ENCODE measurements at places on chromosomes 12 and 14.

DNA sequence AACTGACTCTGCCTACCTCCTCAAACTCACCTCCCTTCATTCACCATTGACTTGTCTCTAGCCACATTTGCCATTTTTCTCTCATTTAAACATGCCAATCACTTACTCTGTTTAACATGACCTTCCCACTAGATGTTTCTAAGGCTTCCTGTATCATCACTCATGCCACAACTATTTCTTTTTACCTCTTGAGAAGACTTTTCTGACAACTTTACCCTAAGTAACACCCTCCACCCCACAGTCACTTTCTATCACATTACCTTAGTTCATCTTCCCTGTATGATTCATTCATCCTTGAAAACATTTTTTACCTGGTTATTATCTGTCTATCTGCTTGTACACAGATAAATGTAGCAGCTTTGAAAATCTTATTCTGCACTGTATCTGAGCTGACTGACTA lies 19.4 kb downstream of the PLCZ1 start:
- DNase-seq, result no peak

- no peak for DNase-seq
Measured at GRCh38 chr12:121806009-121806545, 2.3 kb downstream of the SETD1B start.

- no peak for DNase-seq
Measured at GRCh38 chr14:33647385-33647786, 303.5 kb downstream of the EGLN3 start.

GRCh38 chr14:34365309-34365915 lies 96.6 kb downstream of the SPTSSA start:
- no peak for DNase-seq

GRCh38 chr14:100246809-100247428 lies 8.0 kb downstream of the YY1 start:
- no peak for DNase-seq

DNA sequence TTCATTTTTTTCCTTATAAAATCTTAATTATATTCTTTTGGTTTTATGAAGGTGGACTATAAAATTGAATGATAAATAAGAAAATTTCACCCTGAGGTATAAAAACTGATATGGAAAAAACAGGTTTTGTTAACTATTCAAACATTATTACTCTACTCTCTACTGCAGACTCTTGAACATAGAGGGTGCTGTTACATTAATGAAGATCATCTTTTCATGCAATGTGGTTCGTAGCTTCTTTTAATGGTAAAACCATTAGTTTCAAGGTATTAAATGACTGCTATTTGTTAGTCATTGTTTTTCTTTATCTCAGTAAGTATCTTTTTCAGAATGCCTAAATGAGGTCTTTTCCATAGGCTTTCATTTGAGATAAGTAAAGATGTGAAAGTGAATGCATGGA lies 510.4 kb downstream of the SLC16A7 start:
- no peak for DNase-seq

GRCh38 chr12:101855364-101855884 lies 22.0 kb upstream of the DRAM1 start:
- DNase-seq, result no peak

- DNase-seq, result no peak
Measured at GRCh38 chr12:75831402-75831801, 200.2 kb downstream of the PHLDA1 start.

DNA sequence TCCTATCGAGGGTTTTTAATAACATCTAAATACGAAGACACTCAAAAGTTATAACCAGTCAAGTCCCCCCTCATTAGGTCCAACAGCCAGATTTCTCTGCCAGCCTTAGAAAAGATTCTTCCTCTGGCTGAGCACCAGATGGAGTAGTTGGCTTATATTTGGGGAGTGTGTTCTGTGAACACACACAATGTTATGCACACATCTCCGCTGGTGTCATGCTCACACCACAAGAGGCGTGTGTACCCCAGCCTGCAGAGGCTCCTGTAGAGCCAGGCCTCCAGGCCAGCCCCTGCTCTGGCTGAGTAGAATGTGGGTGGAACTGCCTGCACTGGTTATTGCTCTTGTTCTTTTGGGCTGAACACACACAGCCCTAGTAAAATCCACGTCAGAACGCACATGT lies 64.0 kb downstream of the PIWIL1 start:
- DNase-seq, result no peak

- DNase-seq, result no peak
Measured at GRCh38 chr12:27272373-27273028, 28.4 kb downstream of the STK38L start.

DNA sequence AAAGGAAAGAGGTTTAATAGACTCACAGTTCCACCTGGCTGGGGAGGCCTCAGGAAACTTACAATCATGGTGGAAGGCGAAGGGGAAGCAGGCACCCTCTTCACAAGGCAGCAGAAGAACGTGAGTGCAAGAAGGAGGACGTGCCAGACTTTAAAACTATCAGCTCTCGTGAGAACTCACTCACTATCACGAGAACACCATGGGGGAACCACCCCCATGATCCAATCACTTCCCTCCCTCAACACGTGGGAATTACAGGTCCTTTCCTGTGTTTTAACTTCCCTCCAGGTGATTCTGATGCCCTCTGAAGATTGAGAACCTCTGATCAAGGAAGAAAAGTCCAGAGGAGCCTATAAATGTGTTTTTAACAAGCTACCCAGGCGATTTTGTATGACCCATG lies 358.7 kb downstream of the MED13L start:
- no peak for DNase-seq

DNA sequence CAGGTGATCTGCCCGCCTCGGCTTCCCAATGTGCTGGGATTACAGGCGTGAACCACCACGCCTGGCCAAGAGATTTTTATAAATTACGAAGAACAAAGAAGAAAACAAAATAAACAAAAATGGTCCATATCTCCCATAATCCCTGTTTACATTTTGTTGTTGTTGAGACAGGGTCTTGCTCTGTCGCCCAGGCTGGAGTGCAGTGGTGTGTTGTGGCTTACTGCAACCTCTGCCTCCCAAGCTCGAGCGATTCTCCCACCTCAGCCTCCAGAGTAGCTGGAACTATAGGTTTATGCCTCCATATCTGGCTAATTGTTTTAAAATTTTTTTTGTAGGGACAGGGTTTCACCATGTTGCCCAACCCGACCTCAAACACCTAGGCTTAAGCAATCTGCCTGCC lies 156.1 kb downstream of the ZNF664 start:
- no peak for DNase-seq

- DNase-seq, result no peak
Measured at GRCh38 chr14:27008187-27008586, 410.4 kb upstream of the NOVA1 start.

GRCh38 chr12:29304388-29304787 lies 76.6 kb downstream of the ERGIC2 start:
- DNase-seq, result no peak

- no peak for DNase-seq
Measured at GRCh38 chr12:53076461-53076860, 2.7 kb downstream of the SPRYD3 start.

GRCh38 chr12:109554761-109555160 lies 18.5 kb downstream of the MMAB start:
- no peak for DNase-seq

GRCh38 chr12:109389146-109389545 lies 41.4 kb downstream of the MYO1H start:
- DNase-seq, result no peak

- DNase-seq, result no peak
Measured at GRCh38 chr12:92272061-92272964, 126.7 kb upstream of the BTG1 start.

GRCh38 chr12:70983692-70984091 lies 63.2 kb upstream of the PTPRR start:
- no peak for DNase-seq

- no peak for DNase-seq
Measured at GRCh38 chr12:57055824-57056223, 5.9 kb upstream of the MYO1A start.

GRCh38 chr12:122243965-122244364 lies 18.1 kb upstream of the DIABLO start:
- DNase-seq, result no peak

- DNase-seq, result no peak
Measured at GRCh38 chr14:76828339-76829012, 2.3 kb downstream of the LRRC74A start.

DNA sequence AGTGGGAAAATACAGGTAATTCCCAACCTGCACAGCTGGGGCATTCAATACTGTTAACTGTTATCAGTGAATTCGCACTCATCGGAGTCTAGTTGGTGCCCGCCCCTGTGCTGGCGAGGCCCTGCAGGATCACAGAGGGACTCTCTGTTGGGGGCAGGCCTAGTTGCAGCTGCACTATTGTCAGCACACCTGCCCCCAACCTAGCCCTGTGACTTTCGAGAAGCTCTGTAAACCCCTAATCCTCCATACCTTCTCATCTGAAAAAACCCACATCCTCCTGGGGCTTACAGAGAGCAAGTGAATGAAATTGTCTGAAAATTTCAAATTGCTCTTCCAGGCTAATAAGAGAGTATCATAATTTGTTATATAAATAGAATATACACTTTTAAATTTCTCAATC lies 132.2 kb upstream of the NUDT4 start:
- no peak for DNase-seq

DNA sequence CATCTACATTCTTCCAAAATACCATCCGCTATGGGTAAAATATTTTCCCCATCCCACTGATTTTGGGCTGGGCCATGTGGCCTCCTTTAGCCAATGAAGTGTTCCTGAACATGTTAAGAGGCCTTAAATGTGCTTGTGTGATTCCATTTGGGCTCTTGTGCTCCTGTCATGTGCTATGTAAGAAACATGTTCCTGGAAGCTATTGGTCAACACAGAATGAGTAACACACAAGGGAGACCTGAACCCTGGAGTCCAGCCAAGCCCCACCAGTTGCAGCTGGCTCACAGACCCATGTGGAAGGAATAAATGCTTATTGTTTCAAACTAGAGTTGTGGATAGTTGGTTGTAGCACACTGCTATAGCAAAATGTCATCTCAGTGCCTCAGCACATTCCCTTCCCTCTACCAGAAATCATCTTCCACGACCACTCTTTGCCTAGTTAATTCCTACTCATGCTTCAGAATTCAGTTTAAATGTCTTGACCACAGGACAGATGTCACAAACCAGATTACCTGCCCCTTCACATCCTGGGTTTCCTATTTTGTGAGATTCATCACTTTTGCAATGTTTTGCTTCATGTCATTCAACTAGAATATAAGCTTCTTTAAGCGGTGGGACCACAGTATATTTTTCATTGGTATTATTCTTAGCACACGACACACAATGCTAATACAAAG lies 217.3 kb upstream of the EEA1 start:
- no peak for DNase-seq

- DNase-seq, result no peak
Measured at GRCh38 chr12:50415899-50416479, 15.3 kb downstream of the LARP4 start.

GRCh38 chr14:55098561-55098898 lies 30.5 kb upstream of the LGALS3 start:
- DNase-seq, result no peak

DNA sequence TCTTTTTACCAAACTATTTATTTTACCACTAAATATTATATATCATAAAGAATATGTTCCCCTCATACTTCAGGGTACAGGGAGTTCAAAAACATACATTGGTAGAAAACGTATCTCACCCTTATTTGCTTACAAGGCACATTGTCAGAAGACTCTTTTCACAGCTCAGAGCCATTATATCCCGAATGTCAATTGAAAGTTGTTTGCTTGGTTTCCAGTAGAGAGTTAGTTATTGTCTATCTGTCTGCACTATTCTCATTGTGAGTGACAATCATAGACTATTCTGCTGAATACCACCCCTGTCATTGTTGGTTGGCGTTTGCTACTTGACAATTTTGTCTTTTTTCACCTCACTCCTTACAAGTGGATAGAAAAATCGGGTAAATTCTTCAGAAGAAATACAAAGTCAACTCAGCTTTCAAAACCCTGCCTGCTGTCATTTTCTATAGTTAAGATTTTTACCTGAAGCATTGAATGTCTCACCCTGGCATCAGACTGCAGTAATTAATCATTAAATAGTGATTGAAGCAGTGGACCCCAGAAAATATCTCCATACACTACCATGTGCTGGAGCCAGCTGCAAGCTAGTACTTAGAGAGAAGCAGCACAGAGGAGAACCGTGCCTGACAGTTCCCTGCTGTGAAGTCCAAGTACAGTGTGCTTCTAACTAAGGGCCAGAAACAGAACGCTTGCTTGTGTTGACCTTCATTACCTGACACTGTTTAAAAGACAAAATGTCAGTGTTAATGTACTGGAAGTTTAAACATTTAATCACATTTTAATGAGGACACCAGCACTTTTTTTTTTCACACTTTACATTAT lies 510.6 kb downstream of the RERGL start:
- no peak for DNase-seq

DNA sequence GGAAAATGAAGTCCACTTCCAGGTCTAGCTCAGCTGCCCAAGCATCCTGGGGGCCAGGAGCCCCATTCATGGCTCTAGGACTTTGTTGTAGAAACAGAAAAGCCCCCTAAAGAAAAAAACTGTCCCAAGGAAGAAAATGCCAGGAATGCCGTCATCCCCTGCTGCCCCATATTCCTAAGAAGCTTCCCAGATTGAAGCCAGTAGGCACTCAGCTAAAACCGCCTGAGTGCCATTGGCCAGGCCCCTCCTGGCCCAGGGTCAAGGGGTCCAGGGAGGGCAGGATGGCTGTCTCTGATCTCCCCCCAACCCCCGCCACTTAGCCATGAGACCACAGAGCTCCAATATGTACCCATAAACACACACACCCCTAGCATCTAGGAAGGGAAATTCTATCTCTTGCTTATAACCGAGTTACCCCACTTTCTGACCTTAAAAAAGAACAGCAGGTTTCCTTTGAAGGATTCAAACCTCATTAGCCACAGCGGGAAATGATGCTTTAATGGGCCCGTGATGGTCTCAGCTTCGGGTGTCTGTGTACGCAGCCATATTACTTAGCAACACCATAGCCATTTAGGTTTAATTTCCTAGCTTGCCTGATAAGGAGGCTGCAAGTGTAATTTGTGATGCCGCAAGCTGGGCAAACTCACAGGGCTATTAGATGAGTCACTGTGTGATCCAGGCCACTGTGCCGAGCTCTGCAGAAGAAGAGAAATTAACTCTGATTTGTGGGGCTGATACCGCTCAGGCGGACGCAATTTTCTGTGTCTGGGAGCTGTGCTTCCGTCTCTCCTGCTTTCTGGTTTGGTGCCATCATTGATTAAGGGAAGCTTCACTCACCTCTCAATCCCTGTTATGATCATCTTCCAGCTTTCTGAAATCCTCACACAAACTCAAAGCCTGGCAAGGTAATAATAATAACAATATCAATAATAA lies 84.2 kb downstream of the GCH1 start:
- no peak for DNase-seq

DNA sequence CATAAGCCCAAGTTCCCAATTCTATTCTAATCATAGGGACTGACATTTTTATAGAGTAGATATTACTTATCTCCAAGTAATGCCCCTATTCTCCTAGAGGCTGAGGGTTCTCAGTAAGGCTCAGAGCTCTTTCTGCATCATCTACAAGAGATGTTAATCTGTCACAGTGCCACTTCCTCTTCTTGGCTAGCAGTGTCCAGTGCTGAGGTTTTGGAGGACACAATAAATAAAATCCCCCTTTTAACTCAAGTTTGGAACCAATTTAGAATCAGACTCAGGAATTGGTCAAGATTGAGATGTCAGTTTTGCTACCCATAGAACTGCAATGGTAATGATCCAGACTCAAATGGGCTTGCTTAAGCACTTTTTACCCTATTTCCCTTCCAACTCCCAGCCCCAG lies 154.1 kb upstream of the ARID2 start:
- no peak for DNase-seq
